ENCODE measurements at places on chromosomes 7 and 10.

- DNase-seq = no peak
Observed at GRCh38 chr10:85611746-85612377, 754.7 kb downstream of the GRID1 start.

DNA sequence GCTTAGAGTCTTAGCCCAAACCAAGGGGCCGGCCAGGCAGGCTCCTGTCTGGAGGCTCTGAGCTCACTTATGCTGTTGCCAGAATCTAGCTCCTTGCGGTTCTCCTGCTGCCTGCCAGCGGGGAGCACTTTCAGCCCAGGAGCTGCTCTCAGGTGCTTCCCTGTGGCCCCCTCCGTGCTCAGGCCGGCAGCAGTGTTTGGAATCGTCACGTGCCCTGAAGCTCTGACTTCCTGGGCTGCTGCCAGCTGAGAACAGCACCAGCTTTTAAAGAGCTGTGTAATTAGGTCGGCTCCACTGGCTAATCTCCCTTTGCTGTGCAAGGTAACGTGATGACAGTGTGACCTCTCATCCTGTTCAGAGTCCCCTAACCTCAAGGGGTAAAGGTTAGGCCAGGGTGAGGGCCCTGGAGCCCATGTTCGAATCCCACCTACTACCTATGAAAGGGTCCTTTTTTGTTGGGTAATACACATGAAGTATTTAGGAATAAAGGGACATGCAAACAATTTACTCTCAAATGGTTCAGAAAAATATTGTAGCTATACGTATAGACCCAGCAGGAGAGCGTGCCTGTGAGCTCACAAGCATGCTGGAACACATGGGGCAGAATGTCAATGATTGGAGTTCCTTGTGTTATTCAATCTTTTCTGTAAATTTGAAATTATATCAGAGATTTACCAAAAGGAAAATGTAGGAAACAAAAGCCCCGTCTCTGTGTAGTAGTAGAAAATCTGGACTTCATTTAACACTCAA, 16.6 kb downstream of the ZNF862 start:
- DNase-seq = no peak

- DNase-seq = no peak
Observed at GRCh38 chr10:132832186-132832969, 46.4 kb upstream of the NKX6-2 start.

- DNase-seq = no peak
Observed at GRCh38 chr10:1687190-1687589, 50.1 kb downstream of the ADARB2 start.

DNA sequence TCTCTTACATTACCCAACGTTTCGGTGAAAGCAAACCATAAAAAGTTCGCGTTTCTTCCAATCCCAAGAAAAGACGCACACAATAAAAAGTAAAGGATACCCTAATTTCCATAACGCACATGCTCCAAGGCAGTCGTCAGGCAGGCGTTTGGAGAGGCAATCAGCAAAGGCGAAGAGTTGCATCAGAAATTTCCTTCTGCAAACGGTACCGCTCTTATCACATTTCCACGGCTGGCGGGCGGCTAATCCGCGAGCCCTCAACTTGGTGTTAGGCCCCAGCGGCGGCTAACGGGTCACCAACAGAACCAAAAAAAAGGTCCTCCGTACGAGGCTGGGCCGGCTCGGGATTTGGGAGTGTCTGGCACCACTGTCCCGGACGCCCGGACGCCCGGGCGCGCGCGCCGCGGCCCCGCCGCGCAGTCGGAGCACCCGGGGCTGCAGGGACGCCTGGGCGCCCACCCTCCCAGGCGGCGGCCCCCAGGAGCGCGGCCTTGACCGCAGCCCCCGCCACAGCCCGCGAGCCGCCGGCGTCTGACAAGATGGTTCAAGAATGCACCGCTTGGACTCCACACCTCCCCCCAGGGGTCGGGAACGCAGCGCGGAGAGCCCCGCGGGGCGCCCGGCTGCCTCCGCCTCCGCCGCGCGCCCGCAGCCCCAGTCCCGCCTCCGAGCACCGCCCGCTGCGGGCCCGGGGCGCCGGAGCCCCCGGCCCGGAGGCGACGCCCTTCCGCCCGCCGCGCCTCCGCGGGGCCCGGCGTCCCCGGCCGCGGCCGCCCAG, 9.8 kb upstream of the GRB10 start:
- peak; percentile 32 for DNase-seq

GRCh38 chr7:117769085-117769484, 104.2 kb downstream of the CTTNBP2 start:
- DNase-seq = no peak

GRCh38 chr7:157409149-157409752, 72.4 kb downstream of the DNAJB6 start:
- DNase-seq = no peak

- DNase-seq = no peak
Observed at GRCh38 chr10:91907914-91908336, 1.4 kb downstream of the FGFBP3 start.

DNA sequence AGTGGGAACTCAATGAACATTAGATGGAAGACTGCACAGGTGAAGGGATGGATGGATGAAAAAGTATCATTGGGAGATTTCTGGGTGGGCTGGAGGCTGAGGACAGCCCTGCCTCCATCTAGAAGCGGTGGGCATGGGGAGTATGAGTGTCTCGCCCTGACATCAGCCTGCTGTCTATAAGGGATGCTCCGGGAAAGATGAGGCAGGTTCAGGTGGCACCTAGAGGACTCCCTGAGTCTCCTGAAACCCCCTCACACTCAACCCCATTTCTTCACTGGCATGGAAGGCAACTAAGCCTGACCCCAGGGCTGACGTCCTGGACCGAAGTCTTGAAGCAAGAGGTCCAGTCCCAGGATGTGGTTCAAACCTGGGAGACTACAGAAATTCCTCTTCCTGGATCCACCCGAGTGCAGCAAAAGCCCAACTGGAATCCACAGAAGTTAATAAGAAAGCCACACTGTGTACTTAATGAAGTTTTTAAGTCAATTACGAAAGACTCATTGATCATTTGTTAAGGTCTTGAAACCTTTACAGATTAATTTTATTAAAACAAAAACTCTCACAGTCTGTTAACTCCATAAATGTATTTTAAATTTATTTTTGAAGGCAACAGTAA, 238.8 kb downstream of the EMX2 start:
- no peak for DNase-seq

DNA sequence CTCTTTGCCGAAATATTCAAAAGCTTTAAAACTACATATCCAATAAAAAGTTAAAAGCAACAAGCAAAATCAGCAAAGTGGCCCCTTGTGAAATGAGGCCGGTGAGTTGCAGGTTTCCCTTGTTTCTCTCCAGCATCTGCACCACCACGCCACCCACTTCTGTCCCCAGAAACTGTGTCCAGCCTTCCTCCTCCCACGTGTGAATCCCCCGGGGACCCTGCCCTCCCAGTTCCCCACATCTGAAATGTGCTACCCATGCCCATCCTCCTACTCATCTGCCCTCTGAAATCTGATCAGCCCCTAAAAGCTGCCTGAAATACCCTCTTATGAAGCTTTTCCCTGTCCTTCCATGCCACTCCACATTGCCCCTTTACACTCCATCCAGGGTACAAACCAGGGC, 3.8 kb downstream of the ALOX5 start:
- no peak for DNase-seq

All from stimulated activated CD8-positive, alpha-beta memory T cell treated with anti-CD3 and anti-CD28 coated beads, Interleukin-4, amount 100 ng/mL, for 48 hours (primary cell).